ENCODE measurements at places on chromosomes 5 and 9.

GRCh38 chr5:100493996-100494395, 41.2 kb upstream of the FAM174A start:
- DNase-seq: no peak

GRCh38 chr5:145826895-145827674, 8.1 kb downstream of the PRELID2 start:
- DNase-seq: no peak

GRCh38 chr5:176743868-176744583, 66.3 kb upstream of the UNC5A start:
- DNase-seq: no peak

DNA sequence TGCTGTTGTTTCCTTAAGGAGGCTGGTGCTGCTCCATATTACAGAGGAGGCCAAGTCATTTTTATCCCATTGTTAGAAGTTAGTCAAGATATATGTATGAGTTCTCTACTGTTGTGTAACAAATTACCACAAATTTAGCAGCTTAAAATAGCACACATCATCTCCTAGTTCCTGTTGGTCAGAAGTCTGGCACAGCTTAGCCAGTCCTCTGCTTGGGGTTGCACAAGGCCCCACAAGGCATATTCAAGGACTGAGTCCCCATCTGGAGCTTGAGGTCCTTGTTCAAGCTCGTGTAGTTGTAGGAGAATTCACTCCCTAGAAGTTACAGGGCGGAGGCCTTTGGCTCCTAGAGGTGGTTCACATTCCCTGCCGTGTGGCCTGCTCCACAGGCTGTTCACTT, 14.7 kb downstream of the MTAP start:
- DNase-seq: peak; percentile 93

DNA sequence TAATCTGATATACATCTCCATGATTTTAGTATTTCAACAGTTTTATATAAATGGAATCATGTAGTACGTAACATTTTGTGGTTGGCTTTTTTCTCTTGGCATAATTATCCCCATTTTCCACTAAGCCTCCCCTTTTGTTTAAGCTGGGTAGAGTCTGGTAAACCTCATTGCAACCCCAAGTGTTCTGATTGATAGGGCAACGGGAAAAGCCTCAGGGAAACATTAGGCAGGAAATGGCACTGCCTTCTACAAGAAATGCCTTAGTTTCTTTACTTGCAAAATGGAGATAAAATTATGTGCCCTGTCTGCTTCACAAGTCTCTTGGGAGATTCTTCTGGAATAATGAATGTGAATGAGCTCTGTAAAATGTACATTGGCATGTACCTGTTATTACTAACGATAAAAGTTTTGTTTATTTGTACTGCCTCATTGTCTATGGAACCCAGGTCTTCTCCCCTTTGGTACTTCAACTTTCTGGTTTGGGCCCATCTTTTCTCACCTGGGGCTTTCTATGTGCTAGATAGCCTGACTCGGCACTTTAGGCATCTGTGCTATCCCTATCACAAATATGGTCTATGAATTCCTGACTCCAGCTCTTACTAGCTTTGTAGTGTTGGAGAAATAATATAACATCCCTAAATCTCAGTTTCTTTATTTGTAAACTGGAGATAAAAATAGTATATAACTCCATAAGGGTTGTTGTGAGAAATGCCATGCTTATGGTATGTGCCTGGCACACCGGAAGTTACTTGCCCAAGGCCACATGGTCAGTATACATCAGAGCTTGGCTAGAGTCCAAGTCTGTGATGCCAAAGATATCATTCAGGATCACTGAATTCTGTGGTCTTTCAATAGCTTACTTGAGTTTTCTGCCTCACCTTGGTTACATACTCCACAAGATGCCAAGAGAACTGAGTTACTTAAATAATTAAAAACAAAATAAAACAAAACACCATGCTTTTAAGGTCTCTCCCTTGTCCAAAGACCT, 48.2 kb upstream of the ZNF169 start:
- no peak for DNase-seq

DNA sequence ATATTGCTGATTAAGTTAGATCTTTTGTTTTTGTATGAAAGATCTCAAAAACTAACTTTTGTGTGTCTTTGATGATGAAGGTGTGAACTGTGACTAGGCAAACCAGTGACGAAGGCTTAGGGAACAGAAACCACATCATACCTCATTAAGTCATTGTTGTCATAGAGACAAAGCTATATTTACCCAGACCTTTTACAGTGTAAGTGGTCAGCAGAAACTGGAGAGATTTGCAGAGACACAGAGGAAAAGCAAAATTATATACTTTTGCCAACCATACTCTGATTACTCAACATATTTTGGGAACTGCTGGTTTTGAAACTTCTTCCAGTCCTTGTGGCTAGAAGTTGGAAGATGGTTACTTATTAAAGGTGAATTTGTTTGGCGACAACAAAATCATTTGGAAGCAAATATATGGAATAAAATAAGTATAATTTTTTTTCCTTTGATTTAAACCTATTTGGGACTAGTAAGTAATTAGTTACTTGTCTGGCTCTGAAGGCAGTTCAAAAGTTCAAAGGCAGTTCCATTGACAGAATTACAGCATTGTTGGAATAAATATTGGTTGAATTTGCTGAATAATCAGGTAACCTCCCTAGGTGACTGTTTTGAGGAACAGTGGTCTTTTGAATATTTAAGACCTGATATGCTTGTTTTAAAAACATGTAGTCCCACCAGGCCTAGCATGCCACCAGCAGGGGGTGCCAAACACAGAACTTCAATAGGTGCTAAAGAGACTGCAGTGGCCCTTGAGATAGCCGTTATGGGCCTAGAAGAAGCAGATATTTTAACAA, 103.8 kb downstream of the RPS23 start:
- peak; percentile 78 for DNase-seq

DNA sequence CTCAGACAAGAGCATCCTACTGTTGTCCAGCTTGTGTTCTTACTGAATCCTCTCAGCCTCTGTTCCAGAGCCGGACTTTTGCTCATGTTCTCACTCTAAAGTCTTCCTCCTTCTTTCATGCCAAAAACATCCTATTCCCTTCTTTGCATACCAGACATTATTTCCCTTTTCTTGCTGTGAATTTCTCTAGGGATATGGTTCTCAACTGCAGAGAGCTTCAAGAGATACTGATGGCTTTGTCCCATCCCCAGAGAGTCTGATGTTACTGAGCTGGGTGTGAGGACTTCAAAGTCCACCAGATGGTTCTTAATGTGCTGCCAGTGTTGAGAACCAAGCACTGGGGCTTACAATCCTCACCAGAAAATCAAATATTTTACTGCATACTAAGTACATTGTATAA, 98.6 kb upstream of the FER start:
- DNase-seq: no peak

DNA sequence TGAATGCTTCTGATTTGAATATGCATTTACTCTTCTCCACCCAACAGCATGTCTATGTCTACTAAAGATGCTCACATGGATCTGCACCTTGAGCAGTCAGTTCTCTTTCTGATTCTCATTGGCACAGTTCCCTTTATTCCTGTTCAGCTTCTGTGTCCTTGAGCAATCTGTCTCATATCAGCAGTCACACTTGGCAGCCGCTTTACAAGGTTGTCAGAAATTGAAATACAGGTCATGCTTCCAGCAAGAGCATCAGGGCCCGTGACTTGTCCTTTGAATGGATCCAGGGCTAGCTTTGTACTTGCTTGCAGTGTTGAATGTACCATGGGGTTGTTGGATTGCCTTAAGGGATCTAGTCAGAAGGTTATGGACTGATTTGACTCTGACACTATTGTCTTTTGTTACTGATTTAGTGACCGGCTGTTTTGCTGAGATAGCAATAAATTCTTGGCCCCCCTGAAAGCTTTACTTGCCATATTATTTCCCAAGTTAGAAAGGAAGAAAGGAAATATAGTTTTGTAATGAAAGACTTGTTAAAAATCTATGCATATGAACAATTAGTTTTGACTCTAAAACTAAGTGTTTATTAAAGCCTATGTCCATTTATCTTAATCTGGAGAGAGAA, 273.4 kb upstream of the ISL1 start:
- peak; percentile 72 for DNase-seq

- DNase-seq: no peak
Observed at GRCh38 chr5:53089481-53089991, 20.0 kb downstream of the MOCS2 start.

DNA sequence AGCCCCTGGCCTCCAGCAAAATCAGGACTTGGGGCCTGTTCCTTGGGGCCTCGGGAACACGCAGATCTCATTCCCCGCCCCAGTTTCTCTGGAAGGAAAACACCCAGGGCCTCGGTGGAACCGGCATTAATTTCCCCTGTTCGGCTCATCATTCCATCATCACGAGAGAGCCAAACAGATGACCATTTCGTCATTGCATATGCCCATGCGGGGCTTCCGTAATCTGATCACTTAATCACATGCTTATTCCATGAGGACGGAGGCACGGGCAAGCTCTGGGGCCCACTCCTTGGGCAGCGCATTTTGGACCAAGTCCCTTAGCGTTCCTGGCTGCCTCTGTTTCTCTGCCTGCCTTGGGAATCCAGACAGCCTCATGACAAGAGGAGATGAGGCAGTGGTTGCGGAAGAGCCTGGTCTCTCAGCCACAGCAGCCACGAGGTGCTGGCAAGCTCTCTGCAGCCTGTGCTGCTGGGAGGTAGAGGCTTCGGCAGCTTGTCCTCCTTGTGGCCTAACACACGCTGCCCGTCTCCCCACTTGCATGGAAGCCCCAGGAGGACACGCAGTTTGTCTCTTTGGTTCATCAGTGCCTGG, 65.0 kb upstream of the IER5L start:
- DNase-seq: peak; percentile 63

- DNase-seq: no peak
Observed at GRCh38 chr9:79665931-79666330, 94.2 kb downstream of the TLE4 start.

DNA sequence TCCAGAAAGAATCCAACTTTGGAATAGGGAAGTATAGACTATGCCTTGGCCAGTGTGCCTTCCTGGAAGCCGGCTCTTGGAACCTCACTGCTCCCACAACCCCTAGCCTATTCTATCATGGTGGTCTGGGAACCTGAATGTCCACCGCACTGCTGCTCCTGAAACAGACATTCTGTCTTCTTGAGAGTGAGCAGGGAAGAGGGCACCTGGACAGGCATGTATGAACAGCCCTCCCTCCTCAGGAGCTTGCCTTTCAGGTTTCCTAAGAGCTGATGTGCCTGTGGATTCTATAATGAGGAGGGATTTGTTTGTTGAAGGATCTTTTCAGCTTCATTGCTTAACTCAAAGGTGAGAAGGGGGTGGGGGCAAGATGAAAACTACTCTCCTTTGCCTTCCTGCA, 55.1 kb upstream of the XPA start:
- DNase-seq: no peak

GRCh38 chr9:128946571-128947276, 679 bp downstream of the DOLK start:
- DNase-seq: peak; percentile 43

- peak; percentile 49 for DNase-seq
Observed at GRCh38 chr9:110255034-110255462, 1.3 kb downstream of the TXN start.

DNA sequence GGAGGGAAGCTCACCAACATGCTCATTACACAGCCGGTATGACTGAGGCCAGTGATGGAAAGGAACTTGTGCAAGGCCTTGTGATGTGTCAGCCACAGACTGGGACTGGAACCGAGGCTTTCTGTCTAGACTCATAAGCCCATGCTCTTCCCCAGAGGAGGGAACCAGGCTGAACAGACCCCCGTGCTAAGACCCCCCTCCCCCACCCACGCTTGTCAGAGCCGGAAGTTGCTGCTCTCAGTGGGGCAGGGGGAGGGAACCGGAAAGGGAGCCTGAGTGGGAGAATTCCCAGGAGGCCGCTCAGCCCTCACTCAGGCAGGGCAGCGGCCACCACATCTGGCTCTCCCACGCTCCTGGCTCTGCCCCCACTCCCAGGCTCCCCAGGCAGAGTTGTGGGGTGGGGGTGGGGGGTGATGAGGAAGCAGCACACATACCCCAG, 4.1 kb upstream of the PDGFRB start:
- DNase-seq: no peak

DNA sequence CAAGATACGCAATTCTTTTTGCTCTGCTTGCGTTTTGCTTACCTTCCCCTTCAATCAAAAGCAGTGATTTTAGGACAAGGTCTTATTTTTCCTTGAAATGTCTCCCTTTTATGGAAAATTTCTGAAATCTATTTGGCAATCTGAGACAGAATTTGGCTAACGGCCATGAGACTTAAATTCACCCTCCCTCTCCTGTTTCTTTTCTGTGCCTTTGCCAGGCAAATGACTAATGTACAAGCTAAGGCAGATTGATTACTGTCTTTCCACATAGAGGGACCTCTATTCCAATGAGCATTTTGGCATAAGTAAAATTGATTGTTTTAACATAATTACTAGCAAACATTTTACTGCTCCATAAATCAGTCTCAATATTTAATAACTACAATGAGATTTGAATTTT, 31.7 kb downstream of the FAM81B start:
- DNase-seq: peak; percentile 16

GRCh38 chr9:132768932-132769905, 99.0 kb downstream of the GTF3C4 start:
- DNase-seq: peak; percentile 82

GRCh38 chr5:138625134-138625533, 49.9 kb upstream of the HSPA9 start:
- DNase-seq: no peak

DNA sequence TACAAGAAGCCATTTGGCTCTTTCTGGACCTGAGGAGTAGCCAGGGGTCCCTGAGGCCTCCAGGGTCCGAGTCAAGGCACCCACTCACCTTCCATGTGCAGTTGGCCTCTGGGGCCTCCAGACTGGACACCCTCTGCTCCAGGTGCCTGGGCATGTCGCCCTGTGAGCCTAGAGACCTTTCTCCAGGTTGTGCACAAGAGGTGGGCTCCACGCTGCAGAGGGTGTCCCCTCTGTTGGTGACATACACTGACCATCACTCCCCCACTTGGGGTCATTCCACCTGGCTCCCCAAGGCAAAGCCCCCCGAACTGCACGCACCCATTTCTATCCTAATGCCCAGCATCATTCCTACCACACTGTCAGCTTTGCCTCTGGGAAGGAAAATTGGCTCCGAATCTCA, 48.8 kb downstream of the RASGEF1C start:
- no peak for DNase-seq

DNA sequence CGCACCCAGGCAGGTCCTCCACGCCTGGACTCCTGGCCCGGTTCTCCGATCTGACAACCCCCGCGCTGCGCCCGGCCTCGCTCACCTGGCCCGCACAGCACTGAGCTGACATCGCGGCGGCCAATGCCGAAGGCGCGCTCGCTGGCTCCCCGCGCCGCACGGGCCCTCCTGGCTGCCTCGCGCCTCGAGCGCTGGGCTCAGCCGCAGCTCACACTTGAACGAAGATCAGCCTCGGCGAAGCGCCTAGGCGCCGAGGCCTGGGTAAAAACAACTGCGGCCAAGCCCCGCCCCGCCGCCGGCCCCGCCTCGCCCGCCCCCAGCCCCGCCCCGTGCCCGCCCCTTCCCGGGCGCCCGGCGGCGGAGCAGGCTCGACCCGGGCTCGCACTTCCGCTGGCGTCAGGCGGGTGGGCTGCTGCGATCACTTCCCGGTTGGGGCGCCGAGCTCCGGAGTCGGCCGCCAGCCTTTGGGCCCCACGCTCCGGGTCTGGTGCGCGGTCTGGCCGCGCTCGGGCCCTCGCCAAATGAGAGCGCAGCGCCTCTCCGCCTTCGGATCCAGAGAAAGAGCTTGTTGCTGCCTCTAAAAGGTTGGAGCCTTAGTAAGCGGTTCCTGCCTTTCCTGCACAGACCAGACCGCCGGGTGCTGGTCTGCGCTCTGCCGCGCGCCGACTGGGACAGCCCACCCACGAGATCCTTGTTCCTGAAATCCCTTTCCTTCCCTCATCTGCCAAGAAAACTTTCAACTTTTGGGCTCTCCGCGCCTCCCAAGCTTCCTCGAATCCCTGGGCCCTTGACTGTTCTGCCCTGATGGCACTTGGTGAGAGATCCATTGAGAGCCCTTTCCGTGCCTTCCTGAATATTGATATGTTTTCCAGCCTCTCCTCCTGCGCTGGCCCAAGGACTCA, at the start of gene SERINC5:
Gene SERINC5, minus strand, starts transcription at position 238 of the 902 bp plus-strand sequence. Its CDS starts 126 bp downstream, at position 112.
- DNase-seq: peak; percentile 87

Data from cardiac muscle cell (in vitro differentiated cells and primary cell).